ENCODE measurements at places on chromosomes 2 and 18.

GRCh38 chr18:46705521-46705920 is 48.5 kb upstream of the LOXHD1 start:
- no peak for DNase-seq

DNA sequence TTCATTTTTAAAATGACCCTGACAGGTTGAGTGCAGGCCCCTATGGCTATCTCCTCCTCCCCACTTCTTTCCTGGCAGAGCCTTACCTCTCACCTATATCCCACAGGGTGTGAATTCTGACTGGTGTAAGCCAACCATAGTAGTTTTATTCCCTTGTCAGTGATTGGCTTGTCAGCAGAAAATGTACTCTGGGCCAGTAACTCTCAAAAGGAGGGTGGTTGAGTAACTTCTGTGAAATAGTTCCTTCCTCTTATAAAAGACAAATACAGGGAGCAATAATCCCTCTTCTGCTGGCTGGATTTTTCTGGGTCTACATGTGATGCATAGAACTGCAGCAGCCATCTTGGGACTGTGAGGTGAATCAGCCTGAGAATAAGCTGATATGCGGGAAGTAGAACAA is 83.4 kb downstream of the RAPH1 start:
- DNase-seq, result no peak

GRCh38 chr2:113272477-113272876 is 6.2 kb downstream of the PAX8 start:
- DNase-seq, result no peak

GRCh38 chr2:33020883-33021282 is 74.1 kb downstream of the LTBP1 start:
- no peak for DNase-seq

DNA sequence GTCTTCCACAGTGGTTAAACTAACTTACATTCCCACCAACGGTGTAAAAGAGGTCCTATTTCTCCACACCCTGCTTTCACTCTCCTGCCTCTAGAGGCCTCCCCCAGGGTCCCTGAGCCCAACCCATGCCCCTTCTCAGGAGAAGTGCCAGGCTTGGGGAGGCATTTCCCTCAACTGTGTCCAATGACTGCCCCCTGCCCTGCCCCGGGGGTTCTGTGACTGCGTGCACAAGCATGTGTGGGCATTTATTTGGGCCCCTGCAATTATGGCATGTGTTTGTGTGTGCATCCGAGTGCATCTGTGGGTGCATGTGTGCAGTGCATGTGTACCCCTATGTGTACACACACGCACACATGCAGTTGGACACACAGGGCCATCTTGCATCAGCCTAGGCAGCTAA is 57.3 kb downstream of the INHBB start:
- no peak for DNase-seq

- DNase-seq, result no peak
Observed at GRCh38 chr2:69208023-69208595, 178.9 kb downstream of the GFPT1 start.

- no peak for DNase-seq
Observed at GRCh38 chr2:419687-420317, 131.9 kb upstream of the ALKAL2 start.

GRCh38 chr2:10196110-10196892 is 73.8 kb downstream of the RRM2 start:
- DNase-seq, result no peak

Data from pulmonary artery endothelial cell (primary cell).